Activated CD8-positive, alpha-beta T cell treated with anti-CD3 and anti-CD28 coated beads, Interleukin-2, amount 10 ng/mL, durations not matched to agents 7 days and 5 days (primary cell): ENCODE measurements at places on chromosomes 7 and 10. TPM values are rescaled to one million over a fixed set of nuclear protein-coding genes. Genes with fewer than 3 reads are reported as not detected.

PKD2L1 gene
- 0.10 TPM for total RNA-seq

IFIT2 gene
- 7.3 TPM for total RNA-seq

KLF14 gene
- not detected for total RNA-seq

CD36 gene
- not detected for total RNA-seq

FXYD4 gene
- not detected for total RNA-seq

SLC18A3 gene
- not detected for total RNA-seq

RET gene
- total RNA-seq = 0.34 TPM

CPXM2 gene
- not detected for total RNA-seq

DNA sequence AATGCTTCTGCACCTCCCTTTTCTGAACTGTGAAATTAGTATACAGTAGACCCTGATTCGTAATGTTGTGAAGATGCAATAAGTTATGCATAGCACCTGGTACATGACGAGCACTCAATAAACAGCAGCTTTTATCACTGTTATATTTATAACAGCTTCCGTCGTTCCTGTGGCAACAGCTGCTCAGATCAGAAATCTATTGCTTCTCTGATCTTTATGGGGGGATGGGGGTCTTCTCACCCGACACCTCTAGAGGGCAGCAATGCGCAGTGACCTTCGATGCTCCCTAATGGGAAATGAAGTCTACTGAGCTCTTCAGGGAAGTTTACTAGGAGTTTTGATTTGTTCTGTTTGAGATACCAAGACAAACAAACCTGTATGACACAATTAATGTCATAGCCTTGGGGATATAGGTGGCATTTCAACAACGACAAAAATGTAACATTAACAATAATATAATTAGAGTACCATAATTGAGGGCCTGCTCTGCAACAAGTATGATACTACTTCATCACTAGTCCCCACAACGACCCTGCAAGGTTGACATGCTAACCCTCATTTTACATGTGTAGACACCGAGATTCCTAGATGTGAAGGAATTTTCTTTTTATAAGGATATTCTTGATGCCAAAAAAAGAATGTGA lies 289.6 kb downstream of the SFMBT2 start:
- H3K36me3 ChIP-seq = no peaks in the 10 kb centered on the region
- peaks cover 5% of the 10 kb centered on the region for H3K4me1 ChIP-seq
- H3K4me3 ChIP-seq = no peak overlapping the region
- peak; percentile 83 for DNase-seq
- H3K27ac ChIP-seq = no peak overlapping the region

GRCh38 chr10:90363799-90364483 lies 493.9 kb downstream of the HTR7 start:
- no peaks in the 10 kb centered on the region for H3K4me1 ChIP-seq
- DNase-seq = no peak
- no peaks in the 10 kb centered on the region for H3K36me3 ChIP-seq
- no peaks in the 10 kb centered on the region for H3K27me3 ChIP-seq
- H3K27ac ChIP-seq = no peak overlapping the region

DNA sequence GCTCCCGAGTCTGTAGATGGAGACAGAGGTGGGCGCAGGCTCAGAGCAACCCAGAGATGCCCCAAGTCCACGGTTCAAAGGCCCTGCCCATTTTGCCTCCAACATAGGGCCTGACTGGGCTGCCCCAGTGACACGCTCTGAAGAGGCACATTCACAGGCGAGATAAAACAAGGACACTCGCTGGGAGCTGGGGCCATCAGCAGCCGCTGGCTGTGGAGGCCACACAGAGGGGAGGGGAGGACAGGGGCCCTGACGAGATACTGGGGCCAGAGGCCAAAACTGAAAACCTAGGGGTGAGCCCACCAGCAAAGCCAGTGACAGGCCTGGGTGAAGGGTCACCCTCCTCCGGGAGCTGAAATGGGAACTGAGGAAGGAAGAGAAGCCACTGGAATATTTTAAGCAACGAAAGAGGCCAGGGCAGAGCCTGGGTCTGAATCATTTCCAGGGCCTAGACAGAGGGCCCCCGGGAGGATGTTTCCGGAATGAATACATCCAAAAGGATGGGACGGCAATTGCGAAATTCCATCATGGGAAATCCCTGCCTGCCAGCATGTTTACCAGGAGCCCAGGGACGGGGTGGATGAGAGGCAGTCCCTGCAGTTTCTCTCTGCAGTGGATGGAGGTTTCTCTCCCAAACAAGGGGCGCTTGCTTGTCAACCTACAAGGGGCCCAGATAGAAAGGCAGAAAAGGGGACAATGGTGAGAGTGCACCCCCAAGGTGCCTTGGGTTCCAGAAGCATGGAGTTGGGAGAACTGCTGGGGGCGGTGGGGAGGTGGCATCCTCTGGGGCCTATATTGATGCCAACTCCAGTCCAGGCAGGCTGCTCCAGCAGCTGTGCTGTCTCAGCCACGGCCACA lies 29.0 kb upstream of the HSPA12A start:
- H3K36me3 ChIP-seq = no peaks in the 10 kb centered on the region
- H3K27ac ChIP-seq = no peak overlapping the region
- no peak for DNase-seq

- peaks cover 27% of the 10 kb centered on the region for H3K4me1 ChIP-seq
- DNase-seq = no peak
- no peaks in the 10 kb centered on the region for H3K27me3 ChIP-seq
- H3K36me3 ChIP-seq = peaks cover 43% of the 10 kb centered on the region
- no peak overlapping the region for H3K27ac ChIP-seq
Observed at GRCh38 chr10:807163-807957, 117.9 kb upstream of the DIP2C start.

- peaks cover 72% of the 10 kb centered on the region for H3K36me3 ChIP-seq
- no peaks in the 10 kb centered on the region for H3K27me3 ChIP-seq
- DNase-seq = peak; percentile 89
- H3K27ac ChIP-seq = peak overlapping the region; percentile 86
Observed at GRCh38 chr7:99392659-99393354, 15.6 kb downstream of the PDAP1 start.

GRCh38 chr7:1850976-1851571 lies 181.0 kb downstream of the ELFN1 start:
- peaks cover 18% of the 10 kb centered on the region for H3K4me1 ChIP-seq
- no peak overlapping the region for H3K27ac ChIP-seq
- no peaks in the 10 kb centered on the region for H3K27me3 ChIP-seq
- H3K4me3 ChIP-seq = no peak overlapping the region
- H3K36me3 ChIP-seq = peaks cover 9% of the 10 kb centered on the region

DNA sequence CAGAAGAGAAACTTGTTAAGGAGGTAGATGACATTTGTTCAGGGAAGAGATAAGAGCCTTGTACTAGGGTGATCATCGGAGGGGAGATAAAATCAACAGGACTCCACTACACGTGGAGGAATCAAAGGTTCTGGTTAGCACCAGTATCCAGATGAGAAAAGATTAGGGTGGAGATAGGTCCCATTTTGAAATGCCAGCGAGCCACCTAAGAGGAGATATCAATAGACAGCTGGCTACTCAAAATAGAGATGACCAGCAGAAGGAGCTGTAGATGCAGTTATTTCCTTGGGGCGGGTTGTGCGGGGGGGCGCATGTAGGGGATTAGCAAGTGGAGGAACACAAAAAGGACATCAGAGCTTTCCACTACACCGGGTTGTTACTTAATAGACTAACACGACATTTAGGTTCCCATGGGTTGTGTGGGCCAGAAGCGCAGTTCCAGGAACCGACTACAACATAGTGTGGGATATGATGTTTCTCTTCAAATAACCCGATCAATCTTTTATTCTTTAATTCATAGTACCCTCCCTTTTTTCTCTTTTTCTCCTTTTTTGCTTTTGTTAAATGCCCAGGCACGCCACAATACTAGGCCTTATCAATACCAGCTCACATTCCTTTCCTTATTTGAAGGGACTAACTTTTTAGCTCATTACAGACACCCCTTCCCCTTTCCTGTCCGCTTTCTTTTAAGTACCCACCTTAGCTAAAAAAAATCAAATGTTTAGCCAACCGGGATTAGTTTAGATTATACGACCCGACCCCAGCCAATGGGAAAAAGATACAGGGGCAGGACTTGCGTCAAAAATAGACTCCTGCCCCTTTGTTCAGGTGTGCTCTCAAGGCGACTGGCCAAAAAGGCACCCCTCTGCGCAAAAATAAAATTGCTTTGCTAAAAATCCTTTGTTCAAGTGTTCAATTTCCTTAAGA lies 2.0 kb upstream of the KIF11 start:
- DNase-seq = peak; percentile 31
- peaks cover 10% of the 10 kb centered on the region for H3K36me3 ChIP-seq
- H3K27ac ChIP-seq = peak overlapping the region; percentile 97
- H3K4me1 ChIP-seq = peaks cover 33% of the 10 kb centered on the region

DNA sequence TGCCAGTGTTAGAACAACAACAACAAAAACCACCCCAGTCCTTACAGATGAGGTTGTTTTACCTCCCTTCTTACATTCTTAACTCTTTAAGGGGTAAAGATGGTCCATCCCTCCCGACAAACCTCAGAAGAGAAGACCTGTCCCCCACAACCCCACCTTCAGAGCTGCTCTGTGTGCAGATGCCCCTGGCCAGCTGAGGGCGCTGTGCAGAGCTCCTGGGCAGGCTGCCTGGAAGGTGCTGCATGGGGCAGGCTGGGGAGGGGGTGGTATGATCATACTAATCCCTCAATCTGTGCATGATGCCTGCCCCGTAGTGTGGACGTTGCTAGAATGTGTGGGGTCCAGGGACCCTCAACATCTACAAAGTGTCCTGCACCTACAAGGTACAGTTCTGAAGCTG lies 387.1 kb downstream of the INHBA start:
- H3K27me3 ChIP-seq = no peaks in the 10 kb centered on the region
- no peak for DNase-seq
- no peaks in the 10 kb centered on the region for H3K36me3 ChIP-seq
- H3K4me1 ChIP-seq = no peaks in the 10 kb centered on the region
- H3K27ac ChIP-seq = no peak overlapping the region

DNA sequence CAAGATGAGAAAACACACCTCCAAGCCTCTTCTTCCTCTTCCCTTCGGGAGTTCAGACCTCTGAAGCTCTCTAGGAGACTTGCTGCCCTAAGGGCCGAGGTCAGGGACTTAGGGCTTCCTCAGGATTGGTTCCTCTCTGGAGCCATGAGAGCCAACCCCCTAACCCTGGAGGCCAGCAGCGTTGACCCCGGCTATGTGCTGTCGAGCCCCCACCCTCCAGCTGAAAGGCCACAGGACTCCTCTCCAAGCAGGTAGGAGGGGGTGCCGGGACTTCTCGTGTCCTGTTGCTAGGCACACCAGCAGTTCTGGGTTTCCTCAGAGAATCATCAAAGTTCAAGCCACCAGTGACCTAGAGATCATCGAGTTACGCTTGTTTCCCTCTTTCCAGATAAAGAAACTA lies 87.4 kb downstream of the ARHGAP22 start:
- no peak overlapping the region for H3K27ac ChIP-seq
- no peak overlapping the region for H3K4me3 ChIP-seq
- H3K4me1 ChIP-seq = peaks cover 26% of the 10 kb centered on the region
- H3K27me3 ChIP-seq = peaks cover 44% of the 10 kb centered on the region
- no peak for DNase-seq

GRCh38 chr7:30001998-30002397 lies 12.4 kb upstream of the SCRN1 start:
- no peaks in the 10 kb centered on the region for H3K4me1 ChIP-seq
- H3K27ac ChIP-seq = no peak overlapping the region
- no peaks in the 10 kb centered on the region for H3K36me3 ChIP-seq
- DNase-seq = no peak
